ENCODE measurements at places on chromosomes 4 and X.

GRCh38 chr4:161929956-161930355 is 233.8 kb downstream of the FSTL5 start:
- no peak for DNase-seq

DNA sequence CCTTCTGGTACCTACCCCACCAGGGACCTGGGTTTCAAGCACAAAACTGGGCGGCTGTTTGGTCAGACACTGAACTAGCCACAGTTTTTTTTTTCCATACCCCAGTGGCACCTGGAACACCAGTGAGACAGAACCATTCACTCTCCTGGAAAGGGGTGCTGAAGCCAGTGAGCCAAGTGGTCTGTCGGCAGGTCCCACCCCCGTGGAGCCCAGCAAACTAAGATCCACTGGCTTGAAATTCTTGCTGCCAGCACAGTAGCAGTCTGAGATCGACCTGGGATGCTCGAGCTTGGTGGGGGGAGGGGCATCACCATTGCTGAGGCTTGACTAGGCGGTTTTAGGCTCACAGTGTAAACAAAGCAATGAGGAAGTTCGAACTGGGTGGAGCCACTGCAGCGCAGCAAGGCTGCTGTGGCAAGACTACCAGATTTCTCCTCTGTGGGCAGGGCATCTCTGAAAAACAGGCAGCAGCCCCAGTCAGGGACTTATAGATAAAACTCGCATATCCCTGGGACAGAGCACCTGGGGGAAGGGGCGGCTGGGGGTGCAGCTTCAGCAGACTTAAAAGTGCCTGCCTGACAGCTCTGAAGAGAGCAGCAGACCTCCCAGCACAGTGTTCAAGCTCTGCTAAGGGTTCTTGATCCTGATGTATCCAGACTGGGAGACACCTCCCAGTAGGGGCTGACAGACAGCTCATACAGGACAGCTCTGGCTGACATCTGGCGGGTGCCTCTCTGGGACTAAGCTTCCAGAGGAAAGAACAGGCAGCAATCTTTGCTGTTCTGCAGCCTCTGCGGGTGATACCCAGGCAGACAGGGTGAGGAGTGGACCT is 223.0 kb downstream of the COX18 start:
- DNase-seq, result no peak

DNA sequence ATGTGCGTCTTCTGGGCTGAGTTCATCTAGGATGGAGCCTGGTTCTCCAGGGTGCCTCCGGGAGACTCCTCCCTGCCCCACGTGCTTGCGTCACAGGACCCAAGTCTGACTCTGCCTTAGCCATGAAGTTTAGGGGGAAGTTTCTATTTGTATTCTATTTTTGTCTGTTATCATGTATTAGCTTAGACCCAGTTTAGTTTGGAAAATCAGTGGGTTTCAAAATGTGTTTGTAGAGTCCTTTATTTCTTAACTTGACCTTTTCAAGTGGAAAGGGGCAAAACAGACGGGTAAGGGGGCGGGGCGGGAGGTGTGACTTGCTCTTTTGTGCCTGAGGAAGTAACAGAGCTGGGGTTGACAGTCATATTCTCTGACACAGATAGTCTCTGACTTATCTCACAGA is 86.0 kb downstream of the HTT start:
- DNase-seq, result no peak

GRCh38 chr4:41452484-41453225 is 85.3 kb upstream of the LIMCH1 start:
- DNase-seq, result no peak

- no peak for DNase-seq
Observed at GRCh38 chrX:130771230-130771629, 131.8 kb downstream of the ENOX2 start.

DNA sequence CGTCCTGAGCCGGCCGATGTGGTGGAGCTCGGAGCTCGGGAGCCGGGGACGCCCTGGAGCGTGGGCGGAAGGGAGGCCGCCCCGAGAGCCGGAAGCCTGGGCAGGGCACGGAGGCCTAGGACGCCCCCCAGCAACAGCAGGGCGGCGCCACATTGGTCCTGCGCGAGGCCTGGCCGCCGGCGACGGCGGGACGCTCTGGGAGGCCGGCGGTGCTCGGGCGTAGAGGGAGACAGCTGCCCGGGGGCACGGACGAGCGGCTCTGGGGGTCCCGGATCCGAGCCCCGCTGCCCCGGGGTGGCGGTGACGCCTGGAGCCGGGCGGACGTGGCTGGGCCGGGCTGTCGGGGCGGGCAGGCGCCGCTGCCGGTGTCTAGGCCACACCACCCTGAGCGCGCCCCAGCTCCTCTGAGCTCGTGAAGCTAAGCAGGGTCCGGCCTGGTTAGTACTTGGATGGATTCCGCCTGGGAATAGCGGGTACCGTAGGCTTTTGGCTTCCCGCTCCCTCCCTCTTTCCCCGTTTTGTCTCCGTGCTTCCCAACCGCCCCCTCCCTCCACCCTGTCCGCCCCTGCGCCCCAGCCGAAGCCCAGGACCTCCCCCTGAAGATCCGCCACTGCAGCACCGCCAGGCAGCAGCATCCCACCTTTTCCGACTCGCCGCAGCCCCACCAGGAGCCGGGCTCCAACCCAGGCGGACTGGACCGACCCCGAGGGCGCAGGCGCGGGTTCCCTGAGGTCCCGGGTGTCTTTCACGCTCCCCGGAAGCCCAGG is 12.1 kb downstream of the FRG2 start:
- DNase-seq, result no peak

Data from smooth muscle cell of the brain vasculature (primary cell).